ENCODE measurements at places on chromosomes 2 and 18. TPM values are rescaled to one million over a fixed set of nuclear protein-coding genes. Genes with fewer than 3 reads are reported as not detected.

- H3K4me3 ChIP-seq, result no peak overlapping the region
- H3K36me3 ChIP-seq, result no peaks in the 10 kb centered on the region
- DNase-seq, result no peak
- H3K27me3 ChIP-seq, result no peaks in the 10 kb centered on the region
- peaks cover 14% of the 10 kb centered on the region for H3K4me1 ChIP-seq
- H3K27ac ChIP-seq, result no peak overlapping the region
Measured at GRCh38 chr2:100107440-100107839, 35.0 kb downstream of the AFF3 start.

DNA sequence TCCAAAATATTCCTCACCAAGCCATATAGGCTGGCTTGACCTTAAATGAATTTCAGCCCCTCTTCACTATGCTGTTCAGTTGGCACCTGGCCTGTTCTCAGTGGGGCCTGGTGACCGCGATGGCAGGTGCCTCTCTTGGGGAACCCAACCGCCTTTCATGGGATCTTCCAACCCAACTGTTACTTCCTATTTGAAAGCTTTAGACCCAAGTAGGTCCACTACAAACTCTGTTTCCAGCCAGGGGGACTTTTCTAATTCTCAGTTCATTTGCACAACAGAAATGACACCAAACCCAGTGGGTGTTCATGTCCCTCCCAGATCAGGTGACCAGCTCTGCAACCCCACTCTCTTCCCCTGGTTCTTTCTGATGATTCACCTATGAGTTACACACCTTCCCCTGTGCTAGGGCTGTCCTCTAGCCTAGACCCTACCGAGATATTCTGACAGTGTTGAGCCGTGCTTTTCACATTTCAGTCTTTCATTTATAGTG, 35.6 kb upstream of the NDUFV2 start:
- H3K36me3 ChIP-seq, result no peaks in the 10 kb centered on the region
- H3K27me3 ChIP-seq, result no peaks in the 10 kb centered on the region
- DNase-seq, result no peak
- no peaks in the 10 kb centered on the region for H3K4me1 ChIP-seq

- H3K27me3 ChIP-seq, result no peaks in the 10 kb centered on the region
- DNase-seq, result peak; percentile 5
- no peak overlapping the region for H3K4me3 ChIP-seq
- H3K36me3 ChIP-seq, result no peaks in the 10 kb centered on the region
- H3K4me1 ChIP-seq, result no peaks in the 10 kb centered on the region
Measured at GRCh38 chr2:66686755-66687154, 251.8 kb downstream of the MEIS1 start.

GRCh38 chr2:79083597-79084251, 4.1 kb downstream of the REG1B start:
- no peaks in the 10 kb centered on the region for H3K4me1 ChIP-seq
- H3K27me3 ChIP-seq, result no peaks in the 10 kb centered on the region
- no peak overlapping the region for H3K4me3 ChIP-seq
- DNase-seq, result no peak

DNA sequence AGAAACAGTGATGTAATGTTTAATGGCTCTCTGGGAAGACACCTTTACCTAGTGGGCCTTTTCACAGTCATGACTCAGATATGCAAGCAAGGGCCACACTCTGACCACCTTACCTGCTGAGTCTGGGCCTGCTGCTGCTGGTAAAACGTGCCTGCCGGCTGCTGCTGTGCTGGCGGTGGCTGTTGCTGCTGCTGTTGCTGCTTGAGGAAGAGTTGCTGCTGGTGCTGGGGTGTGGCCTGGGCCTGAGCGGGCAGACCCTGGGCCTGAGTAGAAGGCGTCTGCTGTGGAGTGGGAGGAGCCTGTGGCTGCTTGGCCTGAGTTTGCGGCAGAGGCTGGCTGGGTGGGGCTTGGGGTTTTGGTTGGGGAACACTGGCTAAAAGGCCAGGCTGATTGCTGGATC, 81.6 kb upstream of the NFU1 start:
- H3K4me1 ChIP-seq, result peaks cover 10% of the 10 kb centered on the region
- H3K27ac ChIP-seq, result no peak overlapping the region
- H3K4me3 ChIP-seq, result no peak overlapping the region
- no peaks in the 10 kb centered on the region for H3K27me3 ChIP-seq

- peaks cover 13% of the 10 kb centered on the region for H3K4me1 ChIP-seq
- peak overlapping the region; percentile 70 for H3K27ac ChIP-seq
- H3K36me3 ChIP-seq, result no peaks in the 10 kb centered on the region
- peak; percentile 74 for DNase-seq
Measured at GRCh38 chr2:37698931-37699481, 27.6 kb upstream of the CDC42EP3 start.

- no peaks in the 10 kb centered on the region for H3K36me3 ChIP-seq
- no peak for DNase-seq
- no peak overlapping the region for H3K27ac ChIP-seq
- H3K27me3 ChIP-seq, result no peaks in the 10 kb centered on the region
Measured at GRCh38 chr2:186718903-186719302, 25.0 kb downstream of the FAM171B start.

DNA sequence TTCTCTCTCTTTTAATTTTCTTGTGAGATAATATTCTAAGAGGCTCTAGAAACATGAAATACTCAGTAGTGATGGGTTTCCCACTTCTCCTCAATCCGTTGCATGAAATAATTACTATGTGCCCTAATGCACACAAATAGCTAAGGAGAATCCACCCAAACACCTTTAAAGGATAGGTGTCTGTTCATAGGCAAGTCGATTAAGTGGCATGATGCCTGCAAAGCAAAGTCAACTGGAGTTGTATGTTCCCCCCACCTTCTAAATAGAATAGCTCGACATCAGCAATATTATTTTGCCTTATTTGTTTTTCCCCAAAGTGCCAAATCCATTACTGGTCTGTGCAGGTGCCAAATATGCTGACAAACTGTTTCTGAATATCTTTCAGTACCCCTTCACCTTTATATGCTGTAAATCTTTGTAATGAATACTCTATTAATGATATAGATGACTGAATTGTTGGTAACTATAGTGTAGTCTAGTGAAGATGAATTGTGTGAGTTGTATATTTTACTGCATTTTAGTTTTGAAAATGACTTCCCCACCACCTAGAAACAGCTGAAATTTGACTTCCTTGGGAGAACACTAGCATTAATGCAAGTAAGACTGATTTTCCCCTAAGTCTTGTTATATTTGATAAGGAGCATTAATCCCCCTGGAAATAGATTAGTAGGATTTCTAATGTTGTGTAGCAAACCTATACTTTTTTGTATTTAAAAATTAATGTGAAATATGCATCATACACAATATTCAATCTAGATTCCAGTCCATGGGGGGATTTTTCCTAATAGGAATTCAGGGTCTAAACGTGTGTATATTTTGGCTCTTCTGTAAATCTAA, 9.0 kb downstream of the TBR1 start:
- H3K4me1 ChIP-seq, result peaks cover 4% of the 10 kb centered on the region
- H3K4me3 ChIP-seq, result no peak overlapping the region
- H3K27me3 ChIP-seq, result peaks cover 93% of the 10 kb centered on the region
- no peaks in the 10 kb centered on the region for H3K36me3 ChIP-seq

- no peak overlapping the region for H3K4me3 ChIP-seq
- H3K27ac ChIP-seq, result no peak overlapping the region
Measured at GRCh38 chr2:110726285-110726684, 6.1 kb upstream of the ACOXL start.

DNA sequence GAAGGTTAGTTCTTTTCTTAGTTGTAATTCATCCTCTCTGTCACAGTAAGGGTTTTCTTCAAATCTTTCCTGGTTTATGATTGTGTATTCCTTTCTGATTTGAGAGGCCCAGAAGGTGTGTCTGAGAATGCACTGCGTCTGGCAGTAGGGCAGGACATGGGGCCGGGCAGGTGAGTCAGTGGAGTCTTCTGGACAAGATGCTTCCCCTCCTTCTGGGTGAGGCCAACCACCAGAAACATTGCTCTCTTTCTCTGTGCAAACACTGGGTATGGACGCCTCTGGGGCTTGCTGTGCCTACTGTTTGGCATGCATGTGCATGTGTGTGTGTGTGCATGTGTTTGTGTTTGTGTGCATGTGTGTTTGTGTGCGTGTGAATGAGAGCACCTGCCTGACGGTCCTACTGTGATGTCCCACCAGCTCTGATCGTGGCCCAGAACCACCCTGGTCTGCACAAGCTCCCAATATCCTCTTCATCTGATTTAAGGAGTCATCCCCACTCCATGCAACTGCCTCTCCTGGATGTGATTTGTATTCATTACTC, 93.2 kb upstream of the DLX2 start:
- no peaks in the 10 kb centered on the region for H3K27me3 ChIP-seq
- H3K27ac ChIP-seq, result no peak overlapping the region
- no peaks in the 10 kb centered on the region for H3K36me3 ChIP-seq
- H3K4me3 ChIP-seq, result no peak overlapping the region
- no peak for DNase-seq

GRCh38 chr2:70397186-70397585, 95.3 kb upstream of the FAM136A start:
- H3K4me1 ChIP-seq, result no peaks in the 10 kb centered on the region
- H3K36me3 ChIP-seq, result no peaks in the 10 kb centered on the region
- H3K27me3 ChIP-seq, result peaks cover 22% of the 10 kb centered on the region
- H3K4me3 ChIP-seq, result no peak overlapping the region
- DNase-seq, result no peak

- no peaks in the 10 kb centered on the region for H3K4me1 ChIP-seq
- H3K36me3 ChIP-seq, result no peaks in the 10 kb centered on the region
- no peak overlapping the region for H3K27ac ChIP-seq
- H3K4me3 ChIP-seq, result no peak overlapping the region
- DNase-seq, result no peak
Measured at GRCh38 chr2:46469700-46470099, 9.7 kb upstream of the TMEM247 start.

GRCh38 chr2:70181363-70181956, 9.4 kb downstream of the C2orf42 start:
- peak overlapping the region; percentile 29 for H3K27ac ChIP-seq
- H3K4me1 ChIP-seq, result peaks cover 13% of the 10 kb centered on the region
- H3K4me3 ChIP-seq, result no peak overlapping the region
- peaks cover 9% of the 10 kb centered on the region for H3K36me3 ChIP-seq
- DNase-seq, result no peak

DNA sequence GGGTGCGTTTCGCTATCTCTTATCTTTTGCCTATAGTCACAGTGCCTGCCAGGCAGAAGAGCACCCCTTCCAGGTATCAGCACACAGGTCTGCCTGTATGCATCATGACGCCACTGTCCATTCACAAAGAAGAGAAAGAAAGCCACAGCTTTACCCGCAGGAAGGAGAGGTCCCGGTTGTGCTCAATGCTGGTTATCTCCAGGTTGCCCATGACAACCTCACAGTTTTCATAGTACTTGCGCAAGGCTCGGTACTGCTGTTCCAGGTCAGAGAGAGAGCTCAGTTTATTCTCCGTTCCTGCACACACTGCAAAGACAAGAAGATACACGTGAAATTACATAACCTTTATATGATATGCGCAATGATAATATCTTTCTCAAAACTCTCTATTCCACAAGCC, 414.0 kb downstream of the ERBB4 start:
- no peaks in the 10 kb centered on the region for H3K4me1 ChIP-seq
- peak; percentile 12 for DNase-seq
- no peak overlapping the region for H3K27ac ChIP-seq
- no peak overlapping the region for H3K4me3 ChIP-seq
- no peaks in the 10 kb centered on the region for H3K27me3 ChIP-seq

DNA sequence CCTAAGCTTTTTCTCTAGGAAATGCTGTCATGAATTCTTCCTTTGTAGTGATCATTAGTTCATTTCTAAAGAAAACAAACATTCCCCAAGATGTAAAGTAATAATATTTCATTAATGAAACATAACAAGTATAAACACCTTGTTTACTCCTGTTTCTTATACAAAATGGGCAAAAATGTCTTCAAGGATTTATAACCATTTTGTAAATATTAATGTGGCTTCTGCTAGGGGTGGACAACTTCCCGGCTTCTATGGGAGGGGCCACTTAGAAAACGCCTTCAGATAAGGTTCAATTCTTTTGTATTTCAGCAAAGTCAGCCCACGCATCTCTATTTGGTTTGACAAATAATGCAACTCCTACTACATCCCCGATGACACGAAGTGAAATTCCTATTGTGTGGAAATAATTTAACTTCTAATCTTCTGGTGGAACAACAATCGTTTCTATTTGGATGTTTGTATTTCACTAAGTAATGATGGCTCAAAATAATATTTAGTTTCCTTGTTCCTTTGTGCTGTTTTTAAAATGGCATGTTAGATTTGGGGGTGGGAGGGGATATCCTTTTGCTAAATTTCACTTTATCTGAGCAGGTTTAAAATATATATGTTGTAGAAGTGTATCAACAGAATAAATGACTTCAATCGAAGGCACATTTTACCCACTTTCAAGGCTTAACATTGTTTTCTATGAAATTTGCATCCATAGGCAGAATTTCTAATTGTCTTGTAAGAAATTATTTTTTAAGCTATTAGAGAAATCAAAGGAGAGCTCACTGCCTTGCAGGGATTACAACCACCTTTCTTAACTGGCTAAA, 14.7 kb upstream of the HOXD1 start:
- H3K27me3 ChIP-seq, result peaks cover 68% of the 10 kb centered on the region
- H3K27ac ChIP-seq, result no peak overlapping the region
- H3K4me3 ChIP-seq, result peak overlapping the region; percentile 31
- H3K4me1 ChIP-seq, result peaks cover 4% of the 10 kb centered on the region
- DNase-seq, result peak; percentile 68

DNA sequence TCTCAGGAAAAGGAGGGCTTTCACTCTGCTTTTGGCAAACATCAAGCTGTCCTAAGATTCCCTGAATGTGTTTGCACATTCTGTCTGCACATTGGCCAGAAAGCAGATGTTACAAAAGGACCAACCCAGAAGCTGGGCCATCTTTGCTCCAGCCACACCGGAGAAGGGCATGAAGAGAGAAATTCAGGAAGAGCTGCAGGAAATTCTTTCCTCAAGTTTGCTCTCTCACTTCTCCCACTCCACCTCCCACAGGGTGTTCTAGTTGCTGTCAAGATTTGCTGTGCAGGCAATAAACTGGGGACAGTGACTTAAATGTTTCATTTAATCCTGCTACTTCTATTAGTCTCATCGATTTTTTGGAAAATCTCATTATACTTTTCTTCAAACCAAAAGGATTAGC, 137.7 kb upstream of the UNC80 start:
- H3K4me3 ChIP-seq, result no peak overlapping the region
- H3K27ac ChIP-seq, result no peak overlapping the region
- H3K36me3 ChIP-seq, result no peaks in the 10 kb centered on the region
- peaks cover 16% of the 10 kb centered on the region for H3K4me1 ChIP-seq

GRCh38 chr2:48572816-48573215, 42.9 kb downstream of the STON1 start:
- H3K27me3 ChIP-seq, result no peaks in the 10 kb centered on the region
- H3K36me3 ChIP-seq, result no peaks in the 10 kb centered on the region
- DNase-seq, result no peak
- no peaks in the 10 kb centered on the region for H3K4me1 ChIP-seq
- H3K4me3 ChIP-seq, result no peak overlapping the region

- H3K36me3 ChIP-seq, result no peaks in the 10 kb centered on the region
- peaks cover 4% of the 10 kb centered on the region for H3K4me1 ChIP-seq
- peak; percentile 18 for DNase-seq
- peaks cover 38% of the 10 kb centered on the region for H3K27me3 ChIP-seq
Measured at GRCh38 chr2:179861416-179862067, at the start of gene ZNF385B. TSS of gene ZNF385B (minus strand) at chr2:179861612.

The L3MBTL4 gene
- total RNA-seq, result 0.58 TPM

The CYTIP gene
- total RNA-seq, result 0.16 TPM

The IL1B gene
- total RNA-seq, result not detected

The EFHD1 gene
- 18.8 TPM for total RNA-seq

The SANBR gene
- total RNA-seq, result 13.7 TPM

The POTEE gene
- 0.79 TPM for total RNA-seq

The FAM110C gene
- 1.4 TPM for total RNA-seq
